ENCODE measurements at places on chromosomes 1 and 21.

- DNase-seq, result no peak
These were observed 2.9 kb downstream of the KCNJ15 start for GRCh38 chr21:38259665-38260064.

- DNase-seq, result peak; percentile 81
These were observed at the start of the genes ACAP3 and PUSL1 for GRCh38 chr1:1307923-1308755. TSS of gene ACAP3 (minus strand) at chr1:1307930. CDS start at chr1:1307815, 115 bp downstream. TSS of gene PUSL1 (plus strand) at chr1:1308597. CDS start at chr1:1308644, 47 bp downstream.

- no peak for DNase-seq
These were observed 22.6 kb downstream of the GPR157 start for GRCh38 chr1:9106286-9106685.

GRCh38 chr1:206495493-206496046, 11.8 kb upstream of the RASSF5 start:
- DNase-seq, result no peak

DNA sequence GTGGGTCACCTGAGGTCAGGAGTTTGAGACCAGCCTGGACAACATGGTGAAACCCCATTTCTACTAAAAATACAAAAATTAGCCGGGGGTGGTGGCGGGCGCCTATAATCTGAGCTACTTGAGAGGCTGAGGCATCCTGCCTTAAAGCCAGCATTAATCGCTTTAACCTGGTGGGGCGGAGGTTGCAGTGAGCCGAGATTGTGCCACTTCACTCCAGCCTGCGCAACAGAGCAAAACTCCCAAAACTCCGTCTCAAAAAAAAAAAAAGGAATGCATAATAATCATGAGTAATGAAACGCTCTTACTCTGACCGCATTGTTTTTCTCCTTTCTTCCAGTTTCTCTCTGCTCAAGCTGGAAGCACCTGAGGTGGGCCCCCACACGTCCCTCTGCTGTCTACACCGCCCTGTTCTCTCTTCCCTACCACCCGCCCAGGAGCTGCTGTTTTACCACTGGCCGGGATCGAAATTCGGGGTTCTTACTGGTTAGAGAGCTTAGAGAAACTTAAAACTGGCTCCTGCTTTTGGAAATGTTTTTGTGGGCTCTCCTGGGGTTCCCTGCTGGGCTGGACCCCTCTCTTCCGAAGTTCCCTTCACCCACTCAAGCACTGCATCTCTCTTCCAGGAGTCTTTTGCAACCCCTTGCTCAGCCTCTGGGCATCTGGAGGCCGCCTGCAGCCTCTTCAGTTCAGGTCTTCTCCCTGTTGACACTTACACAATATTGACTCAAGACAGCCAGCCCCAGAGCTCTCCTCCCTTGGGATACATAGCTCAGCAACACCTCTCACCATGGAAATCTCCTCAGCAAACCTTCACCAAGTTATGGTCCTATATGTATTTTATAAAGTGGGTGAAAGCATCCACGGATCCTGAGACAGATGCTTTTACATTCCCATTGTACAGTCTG, 62.5 kb downstream of the FAM163A start:
- no peak for DNase-seq

DNA sequence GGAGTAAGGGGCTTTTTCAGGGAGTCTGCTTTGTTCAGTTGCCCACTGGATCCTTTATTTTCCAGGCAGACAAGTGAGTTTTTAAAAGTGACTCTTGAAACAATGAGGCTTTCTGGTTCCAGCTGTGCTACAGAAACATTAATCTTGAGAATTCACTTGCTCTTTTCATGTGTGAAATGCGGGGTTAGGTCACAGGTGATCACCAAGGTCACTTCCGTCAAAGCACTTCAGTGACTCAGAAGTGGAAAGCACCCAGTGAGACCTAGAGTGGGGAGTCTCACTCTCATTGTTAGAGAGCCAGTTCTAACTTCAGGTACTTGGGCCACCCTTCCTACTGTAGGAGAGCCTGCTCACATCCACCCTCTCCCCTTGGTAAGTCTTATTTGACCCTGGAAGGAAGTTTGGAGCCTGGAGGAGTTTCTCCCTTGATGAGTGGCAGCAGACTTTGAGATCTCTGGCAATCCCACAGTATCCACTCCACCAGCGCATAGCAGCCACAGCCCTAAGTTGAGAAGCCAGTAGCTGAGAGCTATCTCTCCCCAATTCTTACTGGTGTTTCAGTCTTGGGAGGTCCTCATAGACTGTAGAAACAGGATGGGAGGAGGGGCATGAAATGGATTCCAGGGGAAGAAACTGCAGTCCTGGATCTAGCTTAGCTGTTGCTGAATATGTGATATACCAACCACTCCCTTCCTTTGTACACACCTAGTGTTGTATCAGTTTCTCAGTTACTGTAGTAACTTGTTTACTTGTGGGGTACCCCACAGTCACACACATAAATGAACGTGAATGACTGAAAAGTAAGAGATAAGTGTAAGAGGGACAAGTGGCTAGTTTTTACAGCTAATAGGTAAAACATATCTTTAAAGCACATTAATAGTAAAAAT, 3.1 kb downstream of the TACSTD2 start:
- DNase-seq, result no peak

GRCh38 chr1:71101839-71102376, 21.1 kb upstream of the ZRANB2 start:
- no peak for DNase-seq

GRCh38 chr1:94296018-94296417, 58.6 kb upstream of the ARHGAP29 start:
- no peak for DNase-seq

- DNase-seq, result no peak
These were observed 5.4 kb upstream of the ALPL start for GRCh38 chr1:21503706-21504377.

DNA sequence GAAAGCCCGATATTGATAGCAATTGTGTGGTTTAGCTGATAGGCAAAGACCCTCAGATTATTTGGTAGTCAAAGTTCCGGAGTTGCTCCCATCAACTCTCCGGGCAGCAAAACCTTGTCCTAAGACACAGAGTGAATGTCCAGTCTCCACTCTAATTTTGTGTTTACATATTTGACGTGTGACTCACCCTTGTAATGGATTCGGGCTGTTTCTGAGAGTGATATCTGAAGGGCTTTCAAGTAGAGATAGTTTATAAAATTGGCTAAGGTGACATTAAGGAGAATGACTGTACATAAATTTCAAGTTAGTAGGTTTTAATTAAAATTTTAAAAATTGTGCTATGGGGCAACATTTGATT, 154.2 kb downstream of the CNIH3 start:
- no peak for DNase-seq

DNA sequence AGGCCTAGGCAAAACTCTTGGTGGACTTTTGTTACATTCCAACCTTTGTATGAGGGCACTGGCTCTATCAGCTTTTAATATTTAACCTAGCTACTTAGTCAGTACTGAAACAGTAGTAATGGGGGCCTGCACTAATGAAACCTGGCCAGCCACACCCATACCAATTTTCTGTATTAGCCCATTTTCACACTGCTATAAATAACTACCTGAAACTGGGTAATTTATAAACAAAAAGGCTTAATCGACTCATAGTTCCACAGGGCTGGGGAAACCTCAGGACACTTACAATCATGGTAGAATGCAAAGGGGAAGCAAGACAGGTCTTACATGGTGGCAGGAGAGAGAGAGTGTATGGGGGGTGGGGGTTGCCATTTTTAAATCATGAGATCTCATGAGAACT, 245.7 kb upstream of the RGS18 start:
- DNase-seq, result no peak

GRCh38 chr1:190738317-190738716, 260.7 kb upstream of the BRINP3 start:
- DNase-seq, result no peak

DNA sequence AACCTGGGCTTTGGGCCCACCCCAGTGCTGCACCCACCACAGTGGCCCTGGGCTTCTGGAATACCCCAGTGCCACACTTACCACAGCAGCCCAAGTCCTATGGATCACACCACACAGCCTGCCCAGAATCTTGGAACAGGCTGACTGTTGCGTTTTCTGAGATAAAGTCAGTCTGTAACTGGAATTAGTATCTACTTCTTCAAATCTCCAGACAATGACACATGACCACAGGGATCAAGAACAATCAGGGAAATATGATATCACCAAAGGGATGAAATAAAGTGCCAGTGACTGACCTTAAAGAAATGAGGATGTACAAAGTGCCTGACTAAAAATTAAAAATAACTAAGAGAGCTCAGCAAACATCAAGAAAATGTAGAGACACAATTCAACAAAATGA, 239.7 kb upstream of the PLD5 start:
- no peak for DNase-seq

- no peak for DNase-seq
These were observed 678.0 kb upstream of the USP24 start for GRCh38 chr1:55893155-55893554.

DNA sequence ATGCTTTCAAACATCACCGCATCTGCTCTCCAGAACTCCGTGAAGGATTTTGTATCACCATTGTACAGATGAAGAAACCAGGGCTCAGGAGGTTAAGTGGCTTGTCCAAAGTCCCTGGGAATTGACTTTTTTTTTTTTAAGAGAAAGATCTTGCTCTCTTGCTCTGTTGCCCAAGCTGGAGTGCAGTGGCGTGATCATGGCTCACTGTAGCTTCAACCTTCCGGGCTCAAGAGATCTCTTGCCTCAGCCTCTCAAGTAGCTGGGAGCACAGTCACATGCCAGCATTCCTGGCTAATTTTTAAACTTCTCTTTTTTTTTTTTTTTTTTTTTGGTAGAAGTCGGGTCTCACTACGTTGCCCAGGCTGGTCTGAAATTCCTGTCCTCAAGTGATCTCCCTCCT, 6.9 kb upstream of the TAS1R2 start:
- no peak for DNase-seq

GRCh38 chr1:81600878-81601622, 199.7 kb upstream of the ADGRL2 start:
- no peak for DNase-seq

DNA sequence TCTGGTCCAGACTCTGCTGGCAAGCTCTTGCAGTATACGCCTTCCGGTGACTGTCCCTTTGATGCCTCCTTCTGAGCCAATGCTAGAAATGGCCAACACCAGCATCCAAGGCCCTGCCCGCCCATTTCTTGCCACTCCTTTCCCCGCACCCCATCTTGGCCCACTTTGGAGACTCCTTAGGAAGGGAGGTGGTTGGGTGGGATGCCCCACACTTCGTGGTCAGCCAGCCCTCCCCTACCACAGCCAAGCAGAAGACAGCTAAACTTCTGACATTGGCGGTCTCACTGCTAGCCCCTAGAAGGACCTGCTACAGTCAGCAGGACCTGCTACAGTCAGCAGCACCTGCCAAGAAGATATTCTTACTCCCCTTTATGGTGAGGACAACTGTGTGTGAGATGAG, 73.5 kb upstream of the CLDN14 start:
- DNase-seq, result no peak

GRCh38 chr1:30085811-30086770, 637.3 kb downstream of the MATN1 start:
- peak; percentile 3 for DNase-seq

- DNase-seq, result no peak
These were observed 91.5 kb downstream of the IER5 start for GRCh38 chr1:181179987-181180365.

DNA sequence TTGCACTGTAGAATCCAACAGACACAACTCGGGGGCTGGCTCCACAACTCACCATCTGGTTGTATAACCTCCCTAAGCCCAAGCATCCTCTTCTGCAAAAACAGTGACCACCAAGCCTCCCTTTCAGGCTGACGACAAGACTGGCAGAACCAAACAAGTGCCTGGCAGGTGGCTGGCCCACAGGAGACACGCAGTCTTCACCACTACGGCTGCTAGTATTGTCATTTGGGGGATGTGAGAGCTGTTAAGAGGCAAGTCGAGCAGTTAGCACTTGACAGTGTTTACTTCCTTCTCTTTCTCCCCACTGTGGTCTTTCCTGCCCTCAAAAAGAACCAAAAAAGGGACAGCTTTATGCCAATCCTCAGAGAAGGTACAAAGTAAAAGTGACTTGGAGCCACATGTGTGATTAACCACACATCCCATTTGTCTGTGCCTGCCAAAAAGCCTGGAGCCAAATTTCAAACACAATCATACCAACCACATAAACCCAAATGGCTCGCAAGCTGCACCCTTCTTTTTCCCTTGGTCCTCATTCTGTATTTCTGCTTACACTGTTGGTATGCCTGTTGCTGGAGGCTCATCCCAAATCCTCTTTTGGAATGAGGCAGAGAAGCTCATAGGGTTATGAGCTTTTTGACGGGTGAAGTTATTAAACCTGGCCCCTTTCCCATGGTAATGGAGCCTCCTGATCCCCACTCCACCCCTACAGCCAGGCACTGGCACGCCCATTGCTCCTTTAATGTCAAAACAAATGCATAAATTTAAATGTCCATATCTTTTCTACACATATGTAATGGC, 94.1 kb downstream of the TGFBR3 start:
- no peak for DNase-seq

DNA sequence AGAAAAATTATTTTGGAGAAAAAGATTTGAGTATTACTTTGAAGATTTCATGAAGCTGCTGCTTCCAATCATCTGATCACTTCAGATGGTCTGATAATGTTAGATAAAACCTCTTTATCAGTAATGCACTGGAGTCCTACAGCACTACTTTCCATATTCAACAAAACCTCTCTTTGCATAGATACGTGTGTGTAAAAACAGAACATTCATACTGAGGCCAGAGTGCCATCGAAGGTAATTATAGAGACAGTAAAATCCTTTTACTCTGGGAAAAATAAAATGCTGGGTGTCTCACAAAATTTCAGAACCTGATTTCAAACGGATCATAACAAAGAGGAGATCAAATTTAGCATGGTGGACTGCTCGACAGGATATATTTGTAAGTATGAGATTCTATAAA, at the start of gene RGS13:
TSS of gene RGS13 (plus strand) at position 209 of the 400 bp plus-strand sequence. CDS start 8,188 bp downstream, outside the sequence.
- no peak for DNase-seq

DNA sequence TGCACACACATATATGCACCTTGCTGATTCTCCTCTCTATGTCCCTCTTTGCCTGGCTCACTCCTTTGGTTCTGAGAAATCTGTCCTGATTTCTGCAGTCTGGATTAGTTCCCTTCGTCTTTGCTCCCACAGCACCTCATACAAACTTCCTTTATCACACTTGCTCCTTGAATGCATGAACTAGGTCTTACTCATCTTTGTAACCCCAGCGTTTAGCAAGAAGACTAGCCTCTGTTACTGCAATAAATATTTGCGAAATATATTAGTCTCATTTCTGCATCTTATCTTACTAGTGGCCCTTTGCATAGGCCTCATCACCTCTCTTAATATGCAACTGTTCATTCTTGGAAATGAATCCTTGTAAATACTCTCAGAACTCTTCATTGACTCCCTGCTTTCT, 11.4 kb downstream of the SMYD2 start:
- DNase-seq, result no peak

DNA sequence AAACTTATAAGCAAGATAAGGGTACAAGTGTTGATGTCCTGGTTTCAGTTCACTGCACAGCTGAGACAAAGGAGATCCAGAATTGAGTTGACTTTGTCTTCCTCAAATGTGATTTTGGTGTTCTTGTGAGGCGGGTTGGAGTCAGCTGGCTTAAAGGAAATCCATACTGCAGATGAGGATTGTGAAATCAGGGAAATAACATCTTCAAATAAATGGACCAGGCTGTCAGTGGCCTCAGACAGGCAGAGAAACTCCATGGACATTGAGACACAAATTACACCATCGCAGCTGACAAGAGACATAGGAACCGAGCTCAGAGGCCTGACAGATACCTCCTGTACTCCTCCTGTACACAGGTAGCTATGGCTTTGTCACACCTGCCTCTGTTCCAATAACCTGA, 27.0 kb upstream of the REG4 start:
- no peak for DNase-seq
